Fibroblast of upper back skin (primary cell): ENCODE measurements at places on chromosomes 12 and 14.
A peak's percentile ranks its signal among the peaks of the same experiment; 100 is the strongest.

GRCh38 chr12:54368709-54369596, 4.7 kb upstream of the GPR84 start:
- DNase-seq: peak; percentile 88

GRCh38 chr14:91867316-91867988, at the start of gene TC2N:
Gene TC2N, minus strand, starts transcription at chr14:91867536. Its CDS starts 53,767 bp downstream, at chr14:91813769.
- DNase-seq: no peak

GRCh38 chr14:72717220-72717619, 176.7 kb downstream of the DPF3 start:
- no peak for DNase-seq

DNA sequence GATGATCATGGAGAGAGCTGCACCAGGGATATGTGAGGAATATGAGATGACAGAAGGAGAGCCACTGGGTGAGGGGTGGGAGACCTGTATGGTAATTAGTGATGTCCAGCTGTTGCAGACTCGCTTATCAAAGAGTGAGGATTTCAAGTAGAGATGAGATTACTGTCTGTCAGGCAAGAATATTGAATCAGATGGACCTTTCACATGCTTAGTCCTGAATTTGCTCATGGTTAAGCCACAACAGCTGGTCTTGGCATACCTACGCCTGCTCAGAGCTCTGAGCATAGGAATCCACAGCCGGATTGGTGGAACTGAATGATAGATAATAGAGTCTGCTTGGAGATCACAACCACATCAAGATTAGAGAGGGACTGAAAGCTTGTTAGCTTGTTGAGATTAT, 115.2 kb upstream of the ARHGAP5 start:
- no peak for DNase-seq

DNA sequence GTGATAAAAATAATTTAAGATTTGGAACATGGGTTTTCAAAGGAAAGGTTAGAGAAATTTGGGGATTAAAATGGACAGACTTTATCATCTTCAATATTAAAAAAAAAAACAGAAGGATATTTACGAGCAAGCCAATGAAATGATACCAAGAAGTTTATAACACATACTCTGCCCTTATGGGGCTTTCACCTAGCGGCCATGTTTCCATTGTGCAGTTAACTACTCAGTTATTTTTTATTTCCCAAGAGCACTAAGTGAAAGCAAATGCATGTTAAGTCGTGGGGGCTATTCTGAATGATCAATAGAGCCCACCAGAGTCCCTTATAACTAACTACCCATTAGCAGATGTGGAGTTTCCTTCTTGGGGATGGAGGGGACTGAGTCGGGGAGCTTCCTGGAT, 53.9 kb downstream of the ETV6 start:
- no peak for DNase-seq

- no peak for DNase-seq
Observed at GRCh38 chr14:61607570-61608244, 87.6 kb upstream of the HIF1A start.

DNA sequence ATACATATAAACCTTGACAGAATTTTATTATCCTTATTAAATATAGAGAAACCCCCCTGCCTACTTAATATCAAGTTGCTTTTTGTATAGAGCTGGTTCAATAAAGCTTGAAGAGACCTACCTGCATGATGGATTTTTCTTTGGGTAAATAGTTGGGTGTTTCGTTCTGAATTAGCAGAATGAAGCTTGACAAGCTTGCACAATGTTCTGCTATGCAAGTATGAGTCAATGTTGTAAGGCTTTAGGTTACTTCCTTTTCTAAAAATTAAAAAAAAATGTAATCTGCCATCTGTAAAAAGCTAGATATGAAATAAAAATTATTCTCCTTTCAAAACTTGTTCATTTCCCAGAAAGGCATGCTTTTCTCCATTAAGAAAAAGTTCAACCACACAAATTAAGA, 1662.6 kb upstream of the SEL1L start:
- DNase-seq: peak; percentile 6

GRCh38 chr12:46617167-46617566, 208.6 kb downstream of the SLC38A4 start:
- DNase-seq: peak; percentile 28

GRCh38 chr12:95943330-95943842, at the start of gene AMDHD1:
Gene AMDHD1, plus strand, starts transcription at chr12:95943331. Its CDS starts 68 bp downstream, at chr12:95943399.
- DNase-seq: peak; percentile 14

DNA sequence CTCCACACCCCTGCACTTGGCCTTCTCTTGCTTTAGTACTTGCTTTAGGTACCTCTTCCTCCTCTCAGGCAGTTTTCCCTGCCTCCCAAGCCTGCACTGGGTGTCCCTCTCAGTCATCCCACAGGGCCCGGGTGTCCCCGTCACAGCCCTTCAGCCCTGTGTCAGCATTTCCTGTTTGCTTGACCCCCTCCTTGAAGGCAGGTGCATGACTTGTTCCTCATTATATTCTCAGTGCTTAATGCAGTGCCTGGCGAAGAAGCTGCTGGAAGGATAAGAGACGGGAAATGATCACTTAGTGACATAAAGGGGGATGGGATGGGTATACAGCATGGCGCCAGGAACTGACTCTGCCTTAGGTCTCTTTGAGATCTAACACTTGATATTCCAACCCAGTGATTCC, 61.5 kb downstream of the IQSEC3 start:
- DNase-seq: no peak

- DNase-seq: peak; percentile 90
Observed at GRCh38 chr14:38297681-38298080, 41.8 kb upstream of the CLEC14A start.

DNA sequence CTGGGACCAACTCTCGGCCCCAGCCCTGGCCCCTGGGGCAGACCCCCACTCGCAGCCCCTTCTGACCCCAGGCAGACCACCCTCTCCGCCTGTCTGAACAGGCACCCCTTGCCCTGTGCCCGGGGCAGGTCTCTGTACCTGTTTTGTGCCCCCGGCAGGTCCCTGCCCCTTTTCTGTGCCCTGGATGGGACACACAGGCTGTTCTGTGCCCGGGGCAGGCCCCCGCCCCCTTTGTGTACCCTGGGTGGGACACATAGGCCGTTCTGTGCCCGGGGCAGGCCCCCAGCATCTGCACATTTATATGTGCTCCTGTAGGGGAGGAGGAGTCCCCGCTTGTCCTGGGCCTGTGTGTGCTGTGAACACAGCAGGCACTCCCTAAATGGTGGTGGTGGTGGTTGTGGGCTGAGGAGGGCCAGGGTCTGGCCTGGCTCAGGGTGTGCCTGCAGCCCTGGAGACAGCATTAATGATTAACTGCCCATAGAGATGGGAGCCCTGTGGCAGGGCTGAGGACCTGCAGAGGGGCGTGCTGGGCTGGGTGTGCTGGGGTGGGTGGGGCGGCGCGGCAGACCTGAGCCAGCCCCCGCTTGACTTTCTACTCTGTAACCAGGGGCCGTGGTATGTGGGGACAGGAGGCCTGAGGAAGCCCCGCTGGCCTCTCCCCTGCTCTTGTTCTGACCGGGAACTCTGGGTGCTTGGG, 3.7 kb downstream of the FBRSL1 start:
- no peak for DNase-seq

GRCh38 chr14:71753126-71753830, 179.0 kb upstream of the RGS6 start:
- DNase-seq: peak; percentile 93

DNA sequence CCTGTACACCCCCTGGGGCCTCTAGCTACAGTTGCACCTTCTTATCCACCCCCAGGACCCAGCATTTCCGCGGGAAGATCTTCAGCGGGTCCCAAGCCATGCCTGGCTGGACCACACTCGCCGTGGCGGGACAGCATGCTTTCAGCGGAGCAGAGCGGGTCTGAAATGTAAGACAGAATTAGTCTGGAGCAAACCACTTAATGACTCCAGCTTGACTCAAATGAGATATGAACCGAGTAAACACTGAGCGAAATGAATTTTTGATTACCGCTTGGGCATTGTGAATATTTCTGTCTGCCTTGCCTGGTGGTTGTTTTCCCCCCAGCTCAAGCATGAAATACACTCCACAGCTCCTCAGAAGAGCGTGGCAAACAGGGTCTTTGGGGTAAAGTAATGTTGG, 60.8 kb downstream of the SLC24A4 start:
- DNase-seq: no peak

DNA sequence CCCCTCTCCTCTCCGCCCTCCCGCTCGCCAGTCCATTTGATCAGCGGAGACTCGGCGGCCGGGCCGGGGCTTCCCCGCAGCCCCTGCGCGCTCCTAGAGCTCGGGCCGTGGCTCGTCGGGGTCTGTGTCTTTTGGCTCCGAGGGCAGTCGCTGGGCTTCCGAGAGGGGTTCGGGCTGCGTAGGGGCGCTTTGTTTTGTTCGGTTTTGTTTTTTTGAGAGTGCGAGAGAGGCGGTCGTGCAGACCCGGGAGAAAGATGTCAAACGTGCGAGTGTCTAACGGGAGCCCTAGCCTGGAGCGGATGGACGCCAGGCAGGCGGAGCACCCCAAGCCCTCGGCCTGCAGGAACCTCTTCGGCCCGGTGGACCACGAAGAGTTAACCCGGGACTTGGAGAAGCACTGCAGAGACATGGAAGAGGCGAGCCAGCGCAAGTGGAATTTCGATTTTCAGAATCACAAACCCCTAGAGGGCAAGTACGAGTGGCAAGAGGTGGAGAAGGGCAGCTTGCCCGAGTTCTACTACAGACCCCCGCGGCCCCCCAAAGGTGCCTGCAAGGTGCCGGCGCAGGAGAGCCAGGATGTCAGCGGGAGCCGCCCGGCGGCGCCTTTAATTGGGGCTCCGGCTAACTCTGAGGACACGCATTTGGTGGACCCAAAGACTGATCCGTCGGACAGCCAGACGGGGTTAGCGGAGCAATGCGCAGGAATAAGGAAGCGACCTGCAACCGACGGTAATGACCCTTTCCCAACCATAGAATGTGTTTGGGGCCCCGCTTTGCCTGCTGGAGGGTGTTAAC, 615 bp downstream of the CDKN1B start:
- no peak for DNase-seq

DNA sequence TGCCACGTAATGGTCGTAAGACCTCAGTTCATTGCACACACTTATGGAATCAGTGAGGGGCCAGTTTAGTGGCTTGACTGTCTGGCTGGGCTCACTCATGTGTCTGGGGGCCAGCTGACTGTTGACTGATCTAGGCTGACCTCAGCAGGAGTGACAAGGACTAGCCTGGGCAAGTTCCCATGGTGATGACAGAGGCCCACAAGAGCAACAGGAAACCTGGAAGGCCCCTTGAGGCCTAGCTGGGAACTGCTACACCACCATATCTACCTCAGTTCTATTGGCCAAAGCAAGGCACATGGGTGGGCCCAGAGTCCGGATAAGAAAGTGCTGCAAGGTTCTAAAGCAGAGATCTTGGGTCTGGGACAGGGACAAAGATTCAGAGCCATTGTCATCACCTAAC, 21.3 kb upstream of the RFLNA start:
- peak; percentile 29 for DNase-seq

GRCh38 chr12:132783917-132784531, 22.4 kb upstream of the ANKLE2 start:
- DNase-seq: no peak

DNA sequence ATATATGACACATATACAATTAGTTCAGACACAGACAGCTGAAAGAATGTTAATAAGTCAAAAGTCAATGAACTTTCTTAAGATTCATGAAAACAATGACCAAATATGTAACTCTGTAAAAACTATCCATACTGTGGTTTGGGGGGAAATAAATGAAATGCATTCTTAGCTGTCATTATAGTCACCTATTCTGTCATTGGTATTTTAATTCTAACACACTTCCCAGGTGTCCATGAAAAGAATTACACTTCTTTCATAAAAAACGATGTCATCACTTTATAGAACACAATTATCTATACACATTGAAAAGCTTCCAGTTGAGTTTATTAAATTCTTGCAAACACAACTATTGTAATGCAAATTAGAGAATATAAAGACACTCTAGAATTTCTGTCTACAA, 35.8 kb downstream of the PPFIA2 start:
- DNase-seq: no peak

GRCh38 chr12:53568809-53569557, 57.2 kb downstream of the ATF7 start:
- DNase-seq: peak; percentile 86

- DNase-seq: peak; percentile 71
Observed at GRCh38 chr14:50954811-50955372, 10.6 kb upstream of the PYGL start.

GRCh38 chr12:114443607-114444421, 37.9 kb upstream of the TBX5 start:
- no peak for DNase-seq

DNA sequence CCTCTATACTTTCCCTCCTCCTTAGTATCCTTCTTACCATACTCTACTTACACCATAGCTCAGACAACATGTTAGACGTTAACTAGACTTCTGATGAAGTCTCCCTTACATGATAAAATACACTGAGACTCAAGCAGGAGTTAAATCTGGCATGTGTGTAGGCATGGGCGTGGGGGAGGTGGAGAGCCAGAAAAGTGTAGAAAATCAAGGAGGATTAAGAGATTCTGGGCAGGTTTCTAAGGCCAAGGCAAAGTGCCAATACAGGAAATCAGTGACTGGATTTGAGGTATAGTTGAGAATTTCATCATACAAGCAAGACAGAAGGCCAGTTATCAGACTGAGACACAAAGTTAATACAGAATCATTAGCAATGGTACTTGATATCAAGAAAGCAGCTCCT, 37.4 kb downstream of the EPS8 start:
- DNase-seq: peak; percentile 72

DNA sequence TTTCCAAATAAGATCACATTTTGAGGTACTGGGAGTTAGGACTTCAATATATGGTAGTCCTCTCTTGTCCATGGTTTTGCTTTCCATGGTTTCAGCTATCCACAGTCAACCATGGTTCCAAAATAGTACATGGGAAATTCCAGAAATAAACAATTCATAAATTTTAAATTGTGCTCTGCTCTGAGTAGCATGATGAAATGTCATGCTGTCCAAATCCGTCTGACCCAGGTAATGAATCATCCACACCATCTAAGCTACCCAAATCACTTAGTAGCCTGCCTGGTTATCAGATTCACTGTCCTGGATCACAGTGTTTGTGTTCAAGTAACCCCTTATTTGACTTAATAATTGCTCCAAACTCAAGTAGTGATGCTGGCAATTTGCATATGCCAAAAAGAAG, 197.9 kb downstream of the TMTC3 start:
- peak; percentile 53 for DNase-seq

- no peak for DNase-seq
Observed at GRCh38 chr14:81144824-81145603, 75.7 kb downstream of the GTF2A1 start.

DNA sequence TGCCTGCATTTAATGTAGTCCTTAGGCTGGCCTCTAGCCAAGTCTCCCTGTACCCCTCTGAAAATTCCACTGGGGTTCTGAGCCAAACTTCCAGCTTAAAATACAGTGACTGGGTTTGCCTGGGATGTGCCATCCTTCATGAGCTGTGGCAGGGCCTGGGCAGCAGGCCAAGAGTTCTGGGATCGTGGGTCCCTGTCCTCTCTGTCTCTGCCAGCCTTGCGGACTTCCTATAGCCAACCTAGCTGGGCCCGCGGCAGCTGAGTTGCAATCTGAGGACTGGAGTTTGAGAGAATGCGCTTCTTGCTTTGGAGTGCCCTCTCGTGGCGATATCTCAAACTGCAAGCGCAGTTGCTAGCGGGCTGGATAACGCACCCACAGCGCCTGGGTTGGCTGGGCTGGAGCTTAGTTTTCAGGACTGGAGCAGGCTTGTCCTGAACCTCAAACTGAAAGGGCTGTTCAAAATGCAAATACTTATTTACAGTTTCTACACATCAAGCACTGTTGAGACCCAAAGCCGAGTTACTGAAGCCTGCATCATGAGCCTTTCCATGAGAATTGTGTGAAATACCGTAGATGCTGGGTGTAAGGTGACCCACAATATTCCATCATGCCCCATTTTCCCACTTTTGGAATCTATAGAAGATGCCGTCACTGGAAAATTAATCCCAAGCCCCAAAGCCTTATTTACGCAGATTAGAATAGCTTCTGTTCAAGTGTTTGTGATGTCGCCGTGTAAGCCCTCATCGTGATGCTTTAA, 7.3 kb upstream of the IFI27L2 start:
- peak; percentile 80 for DNase-seq
